Uterus (tissue), 4 donors: ENCODE measurements at places on chromosomes 5 and 9.

DNA sequence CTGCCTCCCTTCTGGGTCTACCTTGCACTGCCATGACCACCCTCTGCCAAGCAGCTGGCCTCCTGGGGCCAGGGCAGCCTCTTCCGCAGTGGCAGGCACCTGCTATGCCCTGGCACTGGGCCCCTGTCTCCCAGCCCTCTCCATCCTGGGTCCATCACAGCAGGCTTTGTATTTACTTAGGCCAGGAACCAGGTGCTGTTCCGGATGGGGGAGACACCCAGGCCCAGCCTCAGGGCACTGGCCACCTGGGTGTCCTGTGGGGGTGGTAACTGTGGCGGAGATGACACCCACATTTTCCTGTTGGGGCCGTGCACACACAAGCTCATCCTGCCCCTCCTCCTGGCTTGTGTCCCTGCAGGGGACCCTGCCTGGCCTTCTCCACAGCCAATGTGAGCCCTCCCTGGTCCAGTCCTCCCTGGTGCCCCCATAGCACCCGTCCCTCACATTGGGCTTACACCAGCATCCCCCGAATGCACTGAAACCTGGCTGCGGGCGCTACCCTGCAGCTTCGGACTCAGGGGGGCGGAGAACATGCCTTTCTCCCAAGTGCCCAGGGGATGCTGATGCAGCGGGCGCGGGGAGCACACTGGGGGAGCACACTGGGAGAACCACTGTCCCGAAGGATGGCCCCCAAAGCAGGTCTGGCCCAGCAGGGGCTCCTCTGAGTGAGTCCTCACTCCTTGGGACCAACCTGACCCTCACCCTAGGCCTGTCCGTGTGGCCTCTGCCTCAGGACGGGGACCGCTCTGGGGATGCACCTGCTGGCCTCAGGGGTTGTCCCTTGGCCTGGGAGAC, 17.9 kb downstream of the FAM163B start:
- no peak for DNase-seq

- DNase-seq = no peak
These were observed 457.0 kb downstream of the PDE4D start for GRCh38 chr5:59436364-59437148.

DNA sequence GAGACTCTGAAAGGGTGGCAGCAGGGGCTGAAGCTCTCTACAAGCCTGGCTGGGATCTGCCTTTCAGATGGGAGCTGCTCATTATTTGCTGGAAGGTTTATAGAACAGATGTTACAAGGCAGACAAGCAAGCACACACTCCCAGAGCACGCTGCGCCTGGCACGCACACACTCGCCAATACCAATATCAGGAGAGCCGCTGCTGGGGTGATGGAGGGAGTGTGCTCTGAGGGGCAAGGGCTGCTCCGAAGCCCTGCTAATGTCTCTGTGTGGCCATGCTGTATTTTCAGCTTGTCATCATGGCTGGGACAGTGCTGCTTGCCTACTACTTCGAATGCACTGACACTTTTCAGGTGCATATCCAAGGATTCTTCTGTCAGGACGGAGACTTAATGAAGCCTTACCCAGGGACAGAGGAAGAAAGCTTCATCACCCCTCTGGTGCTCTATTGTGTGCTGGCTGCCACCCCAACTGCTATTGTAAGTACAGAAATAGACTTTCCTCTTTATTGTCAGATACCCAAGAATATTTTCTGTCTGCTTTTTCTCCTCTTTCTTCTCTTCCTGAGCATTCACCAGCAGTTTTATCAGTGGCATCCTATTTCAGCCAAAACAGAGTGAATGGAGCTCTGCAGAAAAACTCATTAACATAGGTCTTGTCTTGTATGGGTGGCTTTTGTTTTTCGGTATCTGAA, 115.1 kb downstream of the BAAT start:
- DNase-seq = no peak

DNA sequence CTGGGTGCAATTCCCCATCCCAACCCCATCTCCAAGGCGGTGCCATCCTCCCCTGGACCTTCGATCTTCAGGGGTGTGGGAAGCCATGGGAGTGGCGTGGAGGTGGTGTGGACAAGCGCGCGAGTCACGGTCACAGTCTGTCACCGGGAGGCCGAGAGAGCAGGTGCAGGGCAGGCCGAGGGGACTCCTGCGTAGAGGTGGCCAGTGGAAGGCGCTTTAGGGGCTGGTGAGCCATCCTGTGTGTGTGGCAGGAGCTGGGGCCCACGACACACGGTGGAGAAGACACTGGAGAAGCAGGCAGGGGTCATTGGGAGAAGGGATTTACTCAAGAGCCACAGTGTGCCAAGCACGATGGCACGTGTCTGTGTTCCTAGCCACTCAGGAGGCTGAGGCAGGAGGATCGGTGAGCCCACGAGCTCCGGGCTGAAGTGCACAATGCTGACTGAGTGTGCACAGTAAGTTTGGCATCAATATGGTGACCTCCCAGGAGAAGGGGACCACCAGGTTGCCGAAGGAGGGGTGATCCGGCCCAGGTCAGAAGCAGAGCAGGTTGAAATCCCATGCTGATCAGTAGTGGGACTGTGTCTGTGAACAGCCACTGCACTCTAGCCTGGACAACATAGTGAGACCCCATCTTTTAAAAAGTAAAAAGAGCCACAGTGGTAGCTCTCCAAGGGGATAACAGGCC, 145.1 kb upstream of the PHYKPL start:
- no peak for DNase-seq

DNA sequence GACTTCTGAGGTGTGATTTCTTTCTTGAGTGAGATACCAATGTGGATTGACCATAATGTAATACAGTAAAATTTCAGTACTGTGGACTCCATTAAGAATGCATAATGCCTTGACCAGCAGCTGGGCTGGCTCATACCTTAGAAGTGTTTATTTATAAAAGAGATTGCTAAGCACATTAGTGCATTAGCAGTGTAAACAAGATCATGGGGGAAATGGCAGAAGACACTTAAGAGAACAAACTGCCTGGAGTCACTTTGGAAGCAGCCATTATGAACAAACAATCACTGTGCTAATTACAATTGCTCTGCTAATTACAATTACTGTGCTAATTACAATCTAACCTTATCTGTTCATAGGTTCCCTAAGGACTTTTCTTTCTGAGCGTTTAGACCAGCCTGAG, 104.2 kb downstream of the TRIM32 start:
- DNase-seq = no peak

DNA sequence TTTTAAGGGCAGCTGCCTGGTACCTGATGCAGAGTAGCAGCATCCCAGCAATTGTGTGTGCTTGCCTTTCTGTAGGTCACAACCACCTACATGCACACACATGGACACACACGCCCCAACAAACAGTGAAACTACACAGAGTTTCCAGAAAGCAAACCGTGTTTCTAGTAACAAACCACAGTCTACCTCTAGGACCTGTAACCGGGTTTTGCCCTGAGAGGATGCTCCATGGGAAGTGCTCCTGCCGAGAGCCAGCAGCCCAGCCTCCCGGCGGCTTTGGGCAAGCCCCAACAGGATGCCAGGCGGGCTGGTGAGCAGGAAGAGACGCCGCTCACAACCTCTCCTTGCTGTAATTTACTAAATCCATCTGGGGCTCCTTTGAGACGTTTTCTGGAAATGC, 4.1 kb upstream of the TCF7 start:
- DNase-seq = no peak

DNA sequence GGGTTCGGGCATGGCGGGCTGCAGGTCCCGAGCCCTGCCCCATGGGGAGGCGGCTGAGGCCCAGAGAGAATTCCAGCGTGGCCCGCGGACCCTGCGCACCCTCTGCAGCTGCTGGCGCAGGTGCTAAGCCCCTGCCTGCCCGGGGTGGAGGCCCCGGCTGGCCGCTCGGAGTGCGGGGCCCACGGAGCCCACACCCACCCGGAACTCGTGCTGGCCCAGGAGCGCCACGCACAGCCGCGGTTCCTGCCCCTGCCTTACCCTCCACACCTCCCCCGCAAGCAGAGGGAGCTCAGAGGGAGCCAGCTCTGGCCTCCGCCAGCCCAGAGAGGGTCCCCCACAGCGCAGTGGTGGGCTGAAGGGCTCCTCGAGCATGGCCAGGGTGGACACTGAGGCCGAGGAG, 75.3 kb downstream of the MRPS30 start:
- DNase-seq = no peak

- DNase-seq = no peak
These were observed 28.2 kb upstream of the C5orf63 start for GRCh38 chr5:127101533-127101932.

GRCh38 chr5:143506836-143507552, 103.5 kb upstream of the NR3C1 start:
- DNase-seq = no peak

DNA sequence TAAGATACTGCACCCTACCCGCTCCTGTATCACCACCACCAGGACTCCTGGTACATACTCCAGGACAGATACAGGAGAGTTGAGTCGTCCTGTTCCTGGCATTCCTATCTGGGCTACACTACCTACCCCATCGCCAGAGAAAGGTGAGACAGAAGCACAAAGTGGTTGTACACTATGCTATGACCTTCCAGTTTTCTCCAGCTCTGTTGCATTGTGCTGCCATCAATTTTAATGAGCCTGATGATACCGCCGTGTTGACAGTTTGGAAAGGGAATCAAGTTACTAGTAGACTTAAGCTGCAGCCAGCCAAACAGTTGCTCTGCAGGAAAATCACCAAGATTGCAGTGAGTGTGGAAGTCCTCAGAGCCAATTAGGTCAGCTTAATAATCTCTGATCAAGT, 35.2 kb downstream of the ANP32B start:
- DNase-seq = no peak

GRCh38 chr5:78287833-78288232, 6.7 kb downstream of the AP3B1 start:
- DNase-seq = no peak

GRCh38 chr5:50873595-50874277, 207.3 kb downstream of the PARP8 start:
- DNase-seq = no peak

DNA sequence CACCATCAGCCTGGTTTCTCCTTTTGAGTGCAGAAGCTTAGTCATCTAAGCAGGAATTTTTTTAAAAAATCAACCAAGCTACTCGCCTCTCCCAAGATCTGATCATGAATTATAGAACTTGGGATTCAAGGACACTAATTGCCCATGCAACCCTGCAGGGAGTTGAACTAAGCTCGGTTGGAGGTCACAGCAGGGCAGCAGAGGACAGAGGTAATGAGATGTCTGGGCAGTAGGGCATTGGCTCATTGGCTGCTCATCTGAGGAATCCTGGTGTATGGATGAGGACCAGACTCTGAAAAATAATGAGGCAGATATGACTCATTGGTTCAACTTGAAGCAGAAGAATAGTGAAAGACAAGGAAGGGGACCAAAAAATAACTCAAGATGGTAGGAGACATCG, 111.8 kb upstream of the TLE1 start:
- no peak for DNase-seq

GRCh38 chr9:29118555-29118954, 1545.3 kb upstream of the C9orf72 start:
- no peak for DNase-seq

DNA sequence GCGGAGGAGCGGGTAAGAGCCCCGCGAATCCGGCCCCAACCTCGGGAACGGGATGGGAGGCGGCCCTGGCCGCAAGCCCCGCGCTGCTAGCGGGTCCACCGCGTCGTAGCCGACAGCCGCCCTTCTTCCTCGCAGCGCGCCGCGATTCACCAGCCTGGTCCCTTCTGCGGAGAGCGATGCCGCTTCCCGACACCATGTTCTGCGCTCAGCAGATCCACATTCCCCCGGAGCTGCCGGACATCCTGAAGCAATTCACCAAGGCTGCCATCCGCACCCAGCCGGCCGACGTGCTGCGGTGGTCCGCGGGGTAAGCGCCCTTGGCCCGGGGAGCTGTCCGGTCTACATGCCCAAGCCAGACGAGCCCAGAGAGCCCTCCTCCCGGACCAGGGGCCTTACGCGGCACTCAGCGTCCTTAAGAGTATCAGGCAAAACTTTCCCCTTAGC, 335 bp downstream of the ROPN1L start:
- no peak for DNase-seq

DNA sequence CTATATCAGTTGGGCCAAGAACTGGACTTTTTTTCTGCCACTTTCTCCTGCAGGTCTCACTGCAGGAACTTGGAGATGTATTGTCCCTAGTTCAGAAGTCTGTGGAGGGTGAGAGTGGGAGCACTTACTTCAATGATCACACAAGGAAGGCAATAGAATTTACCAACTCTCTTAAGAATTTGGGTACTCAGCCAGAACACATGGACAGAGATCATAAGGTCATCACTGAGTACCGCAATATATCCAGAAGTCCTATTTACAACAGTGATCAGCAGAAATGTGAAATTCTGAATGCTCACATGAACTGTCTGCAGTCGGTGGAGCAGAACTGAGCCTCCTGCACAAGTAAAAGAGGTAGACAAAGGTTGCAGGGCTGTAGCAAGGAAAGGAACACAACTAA, 101.0 kb downstream of the FAM114A2 start:
- no peak for DNase-seq

GRCh38 chr5:153598099-153598498, 107.6 kb downstream of the GRIA1 start:
- no peak for DNase-seq

GRCh38 chr9:130237763-130238524, 27.6 kb upstream of the HMCN2 start:
- DNase-seq = no peak

DNA sequence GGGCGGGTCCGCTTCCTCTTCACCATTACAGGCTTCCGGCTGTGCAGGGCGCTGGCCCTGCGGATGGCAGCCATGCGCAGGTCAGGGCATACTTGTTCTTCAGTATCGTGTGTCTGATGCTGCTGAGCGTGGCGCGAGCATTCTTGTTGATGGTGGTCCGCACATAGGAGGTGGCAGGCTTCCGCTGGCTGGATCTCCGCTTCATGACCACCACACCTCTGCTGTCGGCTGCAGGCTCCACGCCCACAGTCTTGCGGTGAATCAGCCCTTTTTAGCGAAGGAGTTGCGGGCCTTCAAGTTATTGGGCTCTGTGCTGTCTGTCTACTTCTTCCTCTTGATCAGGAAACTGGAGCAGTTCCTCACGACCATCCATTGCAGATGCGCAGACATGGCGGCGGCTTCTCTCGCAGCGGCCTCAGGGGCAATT, 62.4 kb upstream of the ZNF608 start:
- DNase-seq = no peak

GRCh38 chr9:114746591-114747346, 59.1 kb downstream of the TNFSF15 start:
- no peak for DNase-seq

- DNase-seq = no peak
These were observed 437.2 kb downstream of the NFIB start for GRCh38 chr9:13876741-13877140.

DNA sequence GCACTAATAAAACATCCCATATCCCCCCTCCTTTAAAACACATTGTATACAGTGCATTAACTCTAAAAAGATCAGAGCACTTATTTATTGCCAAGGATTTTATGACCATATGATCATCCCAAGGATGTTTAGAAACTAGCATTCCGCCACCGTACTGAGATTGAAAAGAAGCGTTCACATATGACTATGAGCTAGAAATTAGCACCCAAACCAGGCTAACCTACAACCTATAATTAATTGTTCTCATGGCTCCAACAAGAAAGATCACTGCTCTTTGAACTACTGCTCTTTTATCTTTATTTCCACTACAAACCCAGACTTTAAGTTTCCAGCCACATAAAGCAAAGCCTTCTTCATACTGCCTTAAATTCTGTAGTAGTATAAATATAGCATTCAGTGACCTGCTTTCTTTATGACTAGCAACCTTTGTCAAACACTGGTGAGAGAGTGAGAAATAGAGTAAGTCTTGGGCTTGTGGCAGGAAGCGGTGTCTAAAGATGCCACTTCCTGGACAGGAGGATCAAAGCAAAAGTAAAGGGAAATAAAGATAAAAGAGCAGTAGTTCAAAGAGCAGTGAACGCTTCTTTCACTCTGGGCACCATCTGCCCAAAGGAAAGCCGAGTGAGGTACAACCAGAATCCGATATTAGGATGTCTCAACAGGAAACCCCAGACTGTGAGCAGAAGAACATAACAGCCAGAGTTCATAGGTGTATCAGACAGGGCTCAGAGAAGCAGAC, 151.1 kb upstream of the ERCC6L2 start:
- no peak for DNase-seq
